ENCODE measurements at places on chromosomes 16 and 17.
A peak's percentile ranks its signal among the peaks of the same experiment; 100 is the strongest.

GRCh38 chr17:80766290-80766855 lies 221.7 kb downstream of the RPTOR start:
- no peak for DNase-seq
- H3K4me1 ChIP-seq = no peaks in the 10 kb centered on the region
- no peaks in the 10 kb centered on the region for H3K36me3 ChIP-seq
- H3K27me3 ChIP-seq = no peaks in the 10 kb centered on the region

- no peaks in the 10 kb centered on the region for H3K36me3 ChIP-seq
- no peak overlapping the region for H3K4me3 ChIP-seq
- H3K4me1 ChIP-seq = no peaks in the 10 kb centered on the region
Observed at GRCh38 chr16:21708533-21709115, 44.9 kb downstream of the OTOA start.

DNA sequence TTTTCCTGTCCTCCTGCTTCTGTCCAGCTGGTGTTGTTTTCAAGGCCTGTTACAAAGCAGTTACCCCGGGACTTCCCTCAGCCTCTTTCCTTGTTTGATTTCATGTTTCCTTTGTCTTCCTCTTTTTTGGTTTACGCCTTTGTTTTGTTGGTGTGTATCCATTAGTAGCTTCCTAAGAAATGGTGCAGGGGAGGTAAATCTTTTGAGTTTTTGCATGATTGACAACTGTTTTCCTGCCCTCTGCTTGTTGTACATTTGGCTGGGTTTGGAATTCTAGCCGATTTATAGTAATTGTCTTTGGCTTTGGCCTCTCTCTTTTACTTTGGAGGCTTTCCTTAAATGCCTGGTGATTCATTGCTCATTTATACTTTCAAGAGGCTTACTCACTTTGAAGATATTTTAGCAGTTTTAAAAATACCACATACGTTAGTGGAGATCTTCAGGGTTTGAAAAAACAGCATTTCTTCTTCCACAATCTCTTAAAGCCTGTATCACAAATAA lies 32.8 kb downstream of the DNAH2 start:
- H3K27ac ChIP-seq = no peak overlapping the region
- H3K4me3 ChIP-seq = no peak overlapping the region
- no peaks in the 10 kb centered on the region for H3K36me3 ChIP-seq
- peaks cover 10% of the 10 kb centered on the region for H3K4me1 ChIP-seq
- no peaks in the 10 kb centered on the region for H3K27me3 ChIP-seq
- DNase-seq = no peak

DNA sequence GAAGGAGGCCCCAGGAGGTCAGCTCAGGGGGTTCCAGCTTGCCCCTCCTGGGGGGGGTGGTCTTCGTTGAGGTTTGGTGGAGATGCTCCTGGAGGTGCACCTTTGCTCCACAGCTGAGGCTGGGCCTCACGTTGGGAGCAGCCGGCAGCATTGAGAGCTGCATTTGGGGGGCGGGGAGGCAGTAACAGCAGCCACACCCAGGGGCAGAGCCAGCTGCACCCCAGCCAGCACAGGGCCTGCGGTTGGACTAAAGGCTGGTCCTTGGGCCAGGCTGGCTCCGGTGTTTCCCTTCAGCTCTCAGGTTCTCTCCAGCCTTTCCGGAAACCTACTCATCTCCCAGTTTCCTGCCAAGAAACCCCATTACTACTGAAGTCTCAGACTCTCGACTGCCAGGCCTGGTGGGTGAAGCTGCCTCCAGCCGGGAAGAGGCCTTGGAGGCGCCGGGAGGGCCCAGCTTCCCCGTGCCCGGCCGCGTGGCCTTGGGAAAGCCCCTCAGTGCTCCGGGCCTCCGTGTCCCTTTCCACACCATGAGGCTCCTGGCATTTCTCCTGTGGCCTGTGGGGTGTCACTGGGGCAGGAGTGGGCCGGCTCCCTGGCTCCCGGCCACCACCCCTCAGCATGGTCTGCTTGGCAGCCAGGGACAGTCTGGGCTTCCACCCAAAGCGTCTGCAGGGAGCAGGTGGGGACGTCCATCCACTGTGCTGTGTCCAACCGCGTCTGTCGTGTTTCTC lies 14.0 kb upstream of the BAIAP2 start:
- H3K27ac ChIP-seq = peak overlapping the region; percentile 26
- no peak for DNase-seq
- H3K4me3 ChIP-seq = no peak overlapping the region
- H3K36me3 ChIP-seq = no peaks in the 10 kb centered on the region
- H3K27me3 ChIP-seq = no peaks in the 10 kb centered on the region

GRCh38 chr17:339193-340061 lies 13.2 kb downstream of the RPH3AL start:
- H3K4me3 ChIP-seq = no peak overlapping the region
- no peaks in the 10 kb centered on the region for H3K36me3 ChIP-seq
- H3K27me3 ChIP-seq = no peaks in the 10 kb centered on the region
- H3K4me1 ChIP-seq = peaks cover 16% of the 10 kb centered on the region
- no peak for DNase-seq

DNA sequence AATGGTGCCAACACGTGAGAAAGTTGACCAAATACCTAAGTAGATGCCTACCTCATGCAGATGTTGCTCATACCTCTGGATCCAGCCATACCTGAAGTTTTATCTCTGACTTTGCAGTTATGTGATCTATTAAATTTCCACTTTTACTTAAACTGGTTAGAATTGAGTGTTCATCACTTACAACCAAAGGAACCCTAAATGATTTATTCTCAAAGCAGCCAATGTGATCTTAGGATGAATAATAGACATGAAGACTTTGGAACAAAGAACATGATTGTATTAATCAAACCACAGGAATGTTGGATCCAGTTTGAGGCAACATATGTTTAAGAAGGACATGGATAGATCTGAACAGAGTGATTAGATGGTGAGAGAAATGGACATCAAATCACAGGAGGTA lies 68.7 kb downstream of the IRX6 start:
- no peaks in the 10 kb centered on the region for H3K4me1 ChIP-seq
- H3K27me3 ChIP-seq = no peaks in the 10 kb centered on the region
- no peak overlapping the region for H3K27ac ChIP-seq
- no peak for DNase-seq

GRCh38 chr16:29860218-29860617 lies 2.8 kb downstream of the CDIPT start:
- H3K36me3 ChIP-seq = no peaks in the 10 kb centered on the region
- H3K27ac ChIP-seq = no peak overlapping the region
- DNase-seq = no peak
- H3K27me3 ChIP-seq = no peaks in the 10 kb centered on the region
- peaks cover 32% of the 10 kb centered on the region for H3K4me1 ChIP-seq

DNA sequence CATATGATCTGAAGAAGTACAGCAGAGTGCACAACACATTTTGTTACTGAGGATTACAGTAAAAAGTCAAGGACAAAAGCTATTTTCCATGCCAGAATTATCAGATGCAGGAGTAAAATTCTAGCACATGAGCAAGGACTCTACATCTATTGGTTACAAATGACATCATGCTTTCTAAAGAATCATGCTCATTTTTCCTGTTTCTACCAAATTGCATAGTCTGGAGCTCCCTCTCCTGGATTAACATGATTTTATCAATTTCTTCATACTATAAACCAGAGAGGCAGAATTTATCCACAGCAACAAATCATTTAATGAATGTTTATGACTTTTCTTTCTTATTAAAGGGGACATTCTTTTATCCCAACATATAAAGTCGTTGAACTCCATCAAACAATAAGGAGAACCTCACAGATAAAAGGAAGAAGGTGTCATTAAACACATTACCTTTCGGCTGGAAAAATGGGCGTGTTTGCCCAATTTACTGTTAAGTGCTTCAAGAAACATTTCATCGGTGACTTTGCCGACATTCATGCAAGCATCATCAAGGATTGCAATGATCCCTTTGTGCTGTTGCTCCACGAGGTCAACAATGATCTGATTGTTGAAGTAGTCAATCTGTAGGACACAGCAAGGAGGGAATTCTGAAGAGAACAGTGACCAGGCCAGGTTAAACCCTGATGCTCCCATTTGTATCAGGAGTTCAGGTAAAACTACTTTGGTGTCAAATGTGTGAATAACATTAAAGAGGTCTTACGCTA lies 121.7 kb downstream of the MYO1D start:
- no peaks in the 10 kb centered on the region for H3K36me3 ChIP-seq
- no peak overlapping the region for H3K4me3 ChIP-seq
- no peaks in the 10 kb centered on the region for H3K27me3 ChIP-seq
- no peaks in the 10 kb centered on the region for H3K4me1 ChIP-seq

DNA sequence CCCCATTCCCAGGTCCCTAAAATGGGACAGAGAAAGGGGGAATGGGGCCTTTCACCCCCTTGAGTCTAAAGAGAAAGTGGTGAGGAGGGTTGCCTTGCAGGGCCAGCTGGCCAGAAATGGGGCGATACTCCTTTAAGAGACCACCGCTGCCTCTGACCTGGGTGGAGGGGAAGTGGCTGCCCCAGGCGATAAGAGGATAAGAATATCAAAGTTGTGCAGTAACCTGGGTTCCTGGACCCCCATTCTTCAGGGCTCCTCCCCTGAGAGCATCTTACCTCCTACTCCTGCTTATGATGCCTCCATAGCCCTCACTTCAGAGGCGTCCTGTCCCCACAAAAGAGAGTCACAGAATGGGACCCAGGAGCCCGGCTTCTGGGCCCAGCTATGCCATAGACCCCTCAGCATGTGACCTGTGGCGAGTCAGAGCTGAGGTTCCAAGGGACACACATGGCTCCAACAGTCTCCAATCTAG lies 5.2 kb upstream of the TSPOAP1 start:
- H3K36me3 ChIP-seq = no peaks in the 10 kb centered on the region
- H3K4me1 ChIP-seq = peaks cover 42% of the 10 kb centered on the region

- H3K36me3 ChIP-seq = no peaks in the 10 kb centered on the region
- no peaks in the 10 kb centered on the region for H3K4me1 ChIP-seq
- no peak for DNase-seq
Observed at GRCh38 chr17:27938864-27939263, 45.7 kb upstream of the LYRM9 start.

GRCh38 chr16:81624760-81625543 lies 154.1 kb upstream of the PLCG2 start:
- peak overlapping the region; percentile 85 for H3K27ac ChIP-seq
- no peak for DNase-seq
- H3K27me3 ChIP-seq = no peaks in the 10 kb centered on the region
- no peaks in the 10 kb centered on the region for H3K36me3 ChIP-seq
- H3K4me3 ChIP-seq = no peak overlapping the region

- H3K36me3 ChIP-seq = no peaks in the 10 kb centered on the region
- no peaks in the 10 kb centered on the region for H3K4me1 ChIP-seq
- no peaks in the 10 kb centered on the region for H3K27me3 ChIP-seq
- H3K4me3 ChIP-seq = no peak overlapping the region
- peak overlapping the region; percentile 13 for H3K27ac ChIP-seq
Observed at GRCh38 chr17:12547831-12548230, 117.9 kb upstream of the MYOCD start.

GRCh38 chr17:29018788-29019474 lies 13.1 kb upstream of the SEZ6 start:
- H3K4me3 ChIP-seq = no peak overlapping the region
- H3K27me3 ChIP-seq = peaks cover 7% of the 10 kb centered on the region
- peaks cover 7% of the 10 kb centered on the region for H3K4me1 ChIP-seq

- H3K36me3 ChIP-seq = no peaks in the 10 kb centered on the region
- no peak overlapping the region for H3K4me3 ChIP-seq
- no peaks in the 10 kb centered on the region for H3K4me1 ChIP-seq
- no peak for DNase-seq
Observed at GRCh38 chr17:49241692-49242397, 11.3 kb upstream of the PHOSPHO1 start.

DNA sequence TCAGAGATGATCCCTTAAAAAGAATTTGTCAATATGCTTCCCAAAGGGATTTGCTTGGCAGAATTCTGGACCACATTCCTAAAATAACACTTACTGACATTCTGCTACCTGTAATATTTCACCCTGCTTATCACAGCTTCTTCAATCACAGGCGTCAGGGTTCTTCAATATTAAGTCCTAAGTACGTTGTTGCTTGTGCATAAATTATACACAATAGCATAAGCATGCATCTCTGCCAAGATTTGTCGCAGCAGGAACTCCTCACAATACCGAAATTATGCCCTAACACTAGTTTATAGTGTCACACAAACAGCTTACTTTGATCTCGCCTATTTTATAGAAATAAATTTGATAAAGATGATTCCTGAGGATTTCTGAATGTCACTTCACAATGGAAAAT lies 48.9 kb downstream of the UBE2G1 start:
- H3K4me1 ChIP-seq = peaks cover 72% of the 10 kb centered on the region
- no peak overlapping the region for H3K4me3 ChIP-seq
- no peak for DNase-seq

DNA sequence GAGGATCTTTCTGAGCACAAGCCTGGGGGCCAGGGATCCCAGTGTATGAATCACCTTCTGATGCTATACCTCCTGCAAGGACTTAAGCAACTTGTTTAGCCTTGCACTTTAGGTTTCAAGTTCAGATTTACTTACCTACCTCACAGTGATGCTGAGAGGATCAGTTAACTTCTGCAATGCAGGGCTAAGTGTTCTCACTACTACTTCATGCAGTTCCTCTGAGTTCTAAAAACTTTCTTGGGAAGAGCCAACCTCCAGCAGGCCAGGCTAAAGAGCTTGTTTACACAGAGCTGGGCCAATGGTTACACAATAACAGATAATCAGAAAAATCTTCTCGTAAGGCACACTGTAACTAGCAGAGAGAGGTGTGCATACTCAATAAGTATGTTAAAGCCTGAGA lies 13.0 kb downstream of the VEZF1 start:
- H3K27ac ChIP-seq = peak overlapping the region; percentile 28
- H3K4me1 ChIP-seq = no peaks in the 10 kb centered on the region
- H3K27me3 ChIP-seq = no peaks in the 10 kb centered on the region
- H3K4me3 ChIP-seq = no peak overlapping the region
- no peaks in the 10 kb centered on the region for H3K36me3 ChIP-seq

DNA sequence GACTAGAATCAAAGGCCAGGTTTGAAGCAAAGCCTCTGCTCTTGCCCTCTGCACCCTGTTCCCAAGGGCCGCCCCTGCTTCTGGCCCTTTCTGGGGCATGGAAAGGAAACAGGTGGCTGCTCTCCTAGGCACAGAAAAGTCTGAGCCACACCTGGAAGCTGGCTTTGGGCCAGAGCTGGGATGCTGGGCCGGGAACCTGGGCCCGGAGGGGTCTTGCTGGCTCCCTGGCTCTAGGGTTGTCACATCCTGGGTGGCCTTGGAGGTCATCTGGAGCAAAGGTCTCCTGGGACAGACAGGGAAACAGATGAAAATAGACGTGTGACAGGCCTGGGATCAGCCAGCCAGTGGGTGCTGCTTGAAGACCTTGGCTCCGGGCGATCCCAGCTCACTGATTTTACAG lies 74.1 kb upstream of the LHX1 start:
- no peaks in the 10 kb centered on the region for H3K27me3 ChIP-seq
- H3K4me1 ChIP-seq = no peaks in the 10 kb centered on the region
- H3K27ac ChIP-seq = no peak overlapping the region
- no peaks in the 10 kb centered on the region for H3K36me3 ChIP-seq
- DNase-seq = no peak

- peaks cover 20% of the 10 kb centered on the region for H3K4me1 ChIP-seq
- H3K4me3 ChIP-seq = peak overlapping the region; percentile 52
- H3K27ac ChIP-seq = no peak overlapping the region
- no peak for DNase-seq
- H3K27me3 ChIP-seq = no peaks in the 10 kb centered on the region
Observed at GRCh38 chr17:74325376-74325742, 667 bp upstream of the KIF19 start.

- no peaks in the 10 kb centered on the region for H3K27me3 ChIP-seq
- H3K27ac ChIP-seq = no peak overlapping the region
- H3K4me3 ChIP-seq = no peak overlapping the region
- no peaks in the 10 kb centered on the region for H3K36me3 ChIP-seq
Observed at GRCh38 chr17:34930283-34930682, 31.0 kb downstream of the CCT6B start.

GRCh38 chr16:90031931-90032673 lies 12.8 kb upstream of the DBNDD1 start:
- H3K4me3 ChIP-seq = no peak overlapping the region
- H3K4me1 ChIP-seq = no peaks in the 10 kb centered on the region
- no peak overlapping the region for H3K27ac ChIP-seq
- H3K36me3 ChIP-seq = peaks cover 39% of the 10 kb centered on the region

GRCh38 chr16:86064431-86065250 lies 165.7 kb downstream of the IRF8 start:
- peaks cover 6% of the 10 kb centered on the region for H3K4me1 ChIP-seq
- H3K4me3 ChIP-seq = no peak overlapping the region
- no peaks in the 10 kb centered on the region for H3K27me3 ChIP-seq
